RWPE2 (cell line): ENCODE measurements at places on chromosomes 5 and 9.
A peak's percentile ranks its signal among the peaks of the same experiment; 100 is the strongest.

GRCh38 chr5:163162645-163163044, 274.8 kb upstream of the CCNG1 start:
- no peak for DNase-seq

- DNase-seq, result no peak
Measured at GRCh38 chr5:160231783-160232342, 2.6 kb downstream of the FABP6 start.

DNA sequence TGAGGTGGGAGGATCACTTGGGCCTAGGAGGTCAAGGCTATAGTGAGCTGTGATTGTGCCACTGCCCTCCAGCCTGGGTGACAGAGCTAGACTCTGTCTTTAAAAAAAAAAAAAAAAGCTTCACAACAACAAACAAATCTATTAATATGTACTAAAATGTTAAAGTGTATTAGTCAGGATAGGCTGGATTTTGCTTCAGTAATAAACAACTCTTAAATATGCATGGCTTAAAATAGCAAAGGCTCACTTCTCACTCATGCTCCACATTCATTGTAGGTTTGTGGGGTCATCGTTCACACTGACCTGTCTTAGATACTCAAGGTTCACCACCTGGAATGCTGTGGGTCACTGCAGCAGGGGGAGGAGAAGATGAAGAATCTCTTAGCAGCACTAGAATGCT, 33.8 kb upstream of the COL15A1 start:
- DNase-seq, result no peak

DNA sequence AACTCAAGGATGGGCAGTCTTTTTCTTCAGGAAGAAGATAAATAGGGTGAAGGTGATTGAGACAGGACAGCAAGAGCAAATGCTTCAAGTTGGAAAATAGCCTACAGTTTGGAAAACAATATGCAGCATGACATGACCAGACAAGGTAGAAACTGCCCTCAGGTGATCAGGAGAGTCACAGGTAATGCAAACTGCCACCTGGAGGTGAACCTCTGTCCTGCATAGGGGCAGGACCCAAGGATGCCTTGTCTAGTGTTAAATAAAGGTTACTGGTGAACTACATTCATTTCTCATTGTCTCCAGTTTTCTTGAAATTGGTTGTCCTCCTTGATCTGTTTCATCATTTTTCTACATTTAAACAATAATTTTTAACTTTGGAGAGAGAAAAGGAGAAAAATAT, 232.1 kb downstream of the SEMA5A start:
- DNase-seq, result no peak

DNA sequence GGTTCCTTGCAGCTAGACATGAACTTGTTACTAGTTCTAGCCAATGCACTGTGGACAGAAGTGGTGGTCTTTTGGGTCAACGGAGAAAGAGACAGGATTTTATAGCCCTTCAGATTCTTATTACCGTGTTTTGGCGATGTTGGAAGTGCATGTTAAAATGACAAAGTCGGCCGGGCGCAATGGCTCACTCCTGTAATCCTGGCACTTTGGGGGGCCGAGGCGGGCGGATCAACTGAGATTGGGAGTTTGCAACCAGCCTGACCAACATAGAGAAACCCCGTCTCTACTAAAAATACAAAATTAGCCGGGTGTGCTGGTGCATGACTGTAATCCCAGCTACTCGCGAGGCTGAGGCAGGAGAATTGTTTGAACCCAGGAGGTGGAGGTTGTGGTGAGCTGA, 9.1 kb upstream of the NUDT12 start:
- no peak for DNase-seq

- DNase-seq, result no peak
Measured at GRCh38 chr5:40841068-40841805, at the start of gene CARD6. CARD6 (plus strand) TSS chr5:40841367; CDS start chr5:40841383, 16 bp downstream.

- DNase-seq, result no peak
Measured at GRCh38 chr9:87497080-87497603, 525 bp upstream of the DAPK1 start.

DNA sequence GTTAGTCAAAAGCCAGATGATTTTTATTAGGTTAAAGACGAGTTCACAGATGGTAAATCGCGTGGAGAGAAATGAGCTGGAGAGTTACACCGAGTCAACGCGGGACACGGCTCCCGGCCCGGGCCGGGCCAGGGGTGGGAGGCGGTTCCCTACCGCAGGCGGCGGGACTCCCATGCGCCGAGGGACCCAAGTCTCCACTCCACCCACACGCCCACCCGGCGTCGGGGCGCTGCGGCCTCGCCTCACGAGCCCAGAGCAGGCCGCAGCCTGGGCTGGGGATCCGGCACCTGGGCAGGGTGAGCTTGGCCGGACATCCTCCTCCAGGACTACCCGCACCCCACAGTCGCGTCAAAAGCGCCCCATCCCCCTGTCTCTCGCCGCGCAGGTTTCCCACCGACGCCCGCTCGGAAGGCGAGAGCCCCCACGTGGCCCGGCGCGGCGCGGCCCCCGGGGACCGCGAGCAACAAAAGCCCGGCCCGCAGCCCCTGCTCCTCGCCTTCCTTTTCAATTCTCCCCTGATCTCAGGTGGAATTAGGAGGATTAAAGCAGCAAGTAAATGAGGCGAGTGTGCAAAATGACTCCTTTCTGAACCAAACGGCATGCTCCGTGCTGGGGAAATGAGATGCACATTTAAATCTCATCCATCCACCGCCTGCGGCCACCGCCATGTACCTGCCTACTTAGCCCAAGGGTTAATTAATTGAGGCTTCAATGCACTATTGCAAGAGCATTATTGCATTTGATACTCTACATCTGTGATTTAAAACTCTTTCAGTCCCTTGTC, 196.5 kb upstream of the TBCA start:
- no peak for DNase-seq

- DNase-seq, result no peak
Measured at GRCh38 chr5:169263591-169263990, 37.3 kb downstream of the SLIT3 start.

DNA sequence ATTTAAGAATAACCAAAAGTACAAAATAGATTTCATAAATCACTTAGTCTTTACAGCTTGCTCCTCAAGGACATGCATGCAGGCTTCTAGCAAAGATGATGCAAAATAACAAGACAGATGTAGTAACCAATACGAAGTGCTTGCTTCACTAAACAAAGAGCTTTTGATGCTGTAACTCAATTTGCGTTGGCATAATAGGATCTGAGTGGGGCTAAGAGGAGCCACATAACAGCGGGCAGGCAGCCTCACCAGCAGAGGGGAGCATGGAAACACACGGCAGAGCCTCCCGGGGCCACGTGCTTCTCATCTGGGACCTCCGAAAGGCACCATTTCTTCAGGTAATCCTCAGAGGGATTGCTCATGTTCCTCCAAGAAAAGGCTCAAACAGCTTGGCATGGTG, 139.7 kb downstream of the C5orf15 start:
- no peak for DNase-seq

- no peak for DNase-seq
Measured at GRCh38 chr9:4792054-4792571, 631 bp upstream of the RCL1 start.

DNA sequence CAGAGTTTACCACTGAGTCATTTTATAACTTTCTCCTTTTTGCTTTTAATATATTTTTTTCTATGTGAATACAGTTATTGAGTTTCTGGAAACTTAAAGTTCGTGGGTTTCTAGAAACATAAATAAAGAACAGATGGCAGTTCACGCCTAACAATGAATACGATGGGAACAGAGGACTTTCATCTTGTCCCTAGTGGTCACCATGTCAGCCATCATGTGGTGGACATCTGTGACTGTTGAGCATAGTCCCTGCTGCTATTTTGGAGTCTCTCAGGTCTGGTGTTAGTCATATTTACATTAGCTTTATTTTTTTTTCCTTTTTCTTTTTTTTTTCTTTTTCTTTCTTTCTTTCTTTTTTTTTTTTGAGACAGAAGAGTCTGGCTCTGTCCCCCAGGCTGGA, 85.3 kb downstream of the XRCC4 start:
- no peak for DNase-seq

DNA sequence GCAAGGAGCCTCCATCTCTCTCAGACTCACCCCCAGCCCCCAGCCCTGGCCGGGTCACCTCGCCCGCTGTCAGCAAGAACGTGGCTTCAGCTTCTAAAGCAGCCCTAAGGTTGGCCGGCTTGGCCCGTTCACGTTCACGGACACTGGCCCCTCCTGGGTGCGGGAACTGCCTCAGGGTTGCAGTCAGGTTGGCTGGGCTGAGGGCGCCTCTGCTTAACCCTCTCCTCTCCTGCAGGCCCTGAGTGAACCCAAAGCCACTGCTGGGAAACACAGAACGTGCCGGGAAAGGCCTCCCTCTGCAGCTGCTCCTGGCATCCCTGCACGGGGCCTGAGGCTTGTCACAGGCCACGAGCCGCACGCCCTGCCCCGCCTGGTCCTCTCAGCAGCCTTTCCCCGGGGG, 40.1 kb upstream of the UBAC1 start:
- DNase-seq, result no peak

DNA sequence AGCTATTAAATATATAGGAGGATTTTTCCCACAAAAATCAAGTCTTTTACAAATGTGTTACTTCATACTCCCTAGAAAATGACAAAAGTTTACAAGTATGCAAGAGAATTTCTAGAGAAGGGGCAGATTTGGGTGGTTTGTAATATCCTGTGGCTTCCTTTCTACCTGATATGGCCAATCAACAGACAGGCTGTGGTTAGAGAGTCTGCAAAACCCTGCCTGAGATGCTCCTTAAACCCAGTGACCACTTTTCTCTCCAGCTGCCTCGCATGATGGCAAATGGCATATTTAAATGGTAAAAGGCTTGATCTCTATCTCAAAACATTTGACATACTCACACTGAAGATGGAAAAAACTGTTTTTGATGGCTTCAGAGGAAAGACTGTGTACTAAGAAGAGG, 550.1 kb upstream of the ZNF462 start:
- DNase-seq, result no peak

DNA sequence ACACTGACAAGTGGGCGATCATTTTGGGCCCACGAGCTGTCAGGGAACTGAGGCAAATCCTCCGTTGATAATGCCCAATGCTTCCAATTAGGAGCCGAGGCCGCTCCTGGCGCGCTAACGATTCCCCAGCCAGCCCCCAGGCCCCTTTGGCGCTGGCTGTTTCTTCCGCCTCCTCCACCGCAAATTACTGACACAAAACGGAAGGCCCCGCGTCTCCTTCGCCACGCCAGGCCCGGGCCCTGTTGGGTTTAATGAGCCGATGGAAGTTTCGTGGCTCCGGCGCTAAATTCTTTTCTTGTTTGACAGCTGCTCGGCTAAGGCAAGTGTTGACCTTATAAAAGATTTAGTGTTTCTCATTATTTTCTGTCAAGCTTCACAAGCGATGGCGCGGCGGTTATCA, 25.7 kb upstream of the BARHL1 start:
- DNase-seq, result no peak

GRCh38 chr9:15717290-15717967, 164.6 kb downstream of the CCDC171 start:
- no peak for DNase-seq

DNA sequence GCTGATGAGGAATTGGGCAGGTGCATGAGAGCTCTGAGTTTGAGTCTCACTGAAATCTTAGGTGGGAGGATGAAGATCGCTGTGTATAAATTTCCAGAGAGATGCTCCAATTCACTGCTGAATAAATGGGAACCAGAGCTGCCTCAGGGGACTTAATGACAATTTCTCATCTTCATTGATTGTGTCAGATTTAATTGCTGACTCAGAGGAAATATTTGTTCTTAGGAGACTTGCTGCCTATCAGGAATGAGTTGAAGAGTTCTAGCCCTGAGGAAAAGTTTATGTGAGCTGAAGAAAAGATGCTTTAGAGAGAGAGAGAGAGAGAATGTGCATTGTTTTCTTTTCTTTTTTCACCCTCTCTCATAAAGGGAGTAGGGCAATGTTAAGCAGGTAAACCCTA, 827.5 kb upstream of the WWC1 start:
- no peak for DNase-seq

DNA sequence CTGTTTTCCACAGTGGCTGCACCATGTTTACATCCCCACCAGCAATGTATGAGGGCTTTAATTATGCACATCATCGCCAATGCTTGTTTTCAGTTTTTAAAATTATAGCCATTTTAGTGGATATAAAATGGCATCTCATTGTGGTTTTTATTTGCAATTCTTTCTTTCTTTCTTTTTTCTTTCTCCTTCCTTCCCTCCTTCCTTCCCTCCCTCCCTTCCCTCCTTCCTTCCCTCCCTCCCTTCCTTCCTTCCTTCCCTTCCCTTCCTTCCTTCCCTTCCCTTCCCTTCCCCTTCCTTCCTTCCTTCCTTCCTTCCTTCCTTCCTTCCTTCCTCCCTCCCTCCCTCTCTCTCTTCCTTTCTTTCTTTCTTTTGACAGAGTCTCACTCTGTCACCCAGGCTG, 6.6 kb downstream of the COL15A1 start:
- no peak for DNase-seq

- no peak for DNase-seq
Measured at GRCh38 chr9:4011054-4011453, 288.8 kb downstream of the GLIS3 start.

GRCh38 chr9:93218161-93218560, 34.2 kb downstream of the WNK2 start:
- peak; percentile 34 for DNase-seq

- DNase-seq, result no peak
Measured at GRCh38 chr5:35302544-35302943, 72.3 kb upstream of the PRLR start.

GRCh38 chr9:124222918-124223720, 34.6 kb upstream of the NEK6 start:
- DNase-seq, result no peak

DNA sequence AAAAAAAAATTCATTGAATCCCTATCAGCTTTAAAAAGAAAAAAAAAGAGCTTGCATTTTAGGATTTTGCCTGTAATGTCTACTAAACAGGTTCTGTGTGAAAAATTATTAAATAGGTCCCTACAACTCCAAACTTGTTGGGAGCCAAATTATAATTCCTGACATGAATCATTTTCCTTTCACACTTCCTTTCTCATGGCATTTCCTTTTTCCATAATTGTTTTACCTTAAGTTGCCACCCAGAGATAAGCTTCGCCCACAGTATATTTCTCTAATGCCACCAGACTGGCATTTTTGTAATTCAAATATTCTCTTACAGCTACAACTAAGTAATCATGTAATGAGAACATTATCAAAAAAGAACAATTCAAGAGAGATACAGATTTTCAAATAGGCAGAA, 348.8 kb downstream of the EFNA5 start:
- DNase-seq, result no peak

GRCh38 chr5:132961887-132962286, 1.5 kb downstream of the AFF4 start:
- DNase-seq, result no peak

GRCh38 chr5:147743012-147743411, 39.5 kb downstream of the JAKMIP2 start:
- no peak for DNase-seq

DNA sequence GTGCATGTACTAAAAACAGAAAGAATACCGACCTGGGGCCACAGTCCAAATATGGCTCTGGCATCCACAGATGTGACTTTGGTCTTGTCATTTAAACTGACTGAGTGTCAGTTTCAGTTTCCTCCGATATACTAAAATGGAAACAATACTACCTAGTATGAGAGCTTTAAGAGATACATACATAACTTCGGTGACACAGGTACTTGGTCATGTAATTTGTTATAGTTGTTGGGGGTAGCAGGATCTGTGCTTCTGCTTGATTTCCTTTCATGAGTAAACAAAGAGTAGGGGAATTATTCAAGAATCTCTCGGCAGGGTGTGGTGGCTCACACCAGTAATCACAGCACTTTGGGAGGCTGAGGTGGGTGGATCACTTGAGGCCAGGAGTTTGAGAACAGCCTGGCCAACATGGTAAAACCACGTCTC, 32.1 kb downstream of the MTMR12 start:
- DNase-seq, result no peak

- DNase-seq, result no peak
Measured at GRCh38 chr9:96214635-96215034, 87.3 kb downstream of the HSD17B3 start.
